ENCODE measurements at places on chromosomes 6 and 20.

- no peak for DNase-seq
These were observed 46.6 kb downstream of the DUSP22 start for GRCh38 chr6:338815-339262.

- DNase-seq, result no peak
These were observed 139.9 kb downstream of the MYB start for GRCh38 chr6:135320721-135321621.

- no peak for DNase-seq
These were observed 397 bp downstream of the WDR27 start for GRCh38 chr6:169701311-169701953.

DNA sequence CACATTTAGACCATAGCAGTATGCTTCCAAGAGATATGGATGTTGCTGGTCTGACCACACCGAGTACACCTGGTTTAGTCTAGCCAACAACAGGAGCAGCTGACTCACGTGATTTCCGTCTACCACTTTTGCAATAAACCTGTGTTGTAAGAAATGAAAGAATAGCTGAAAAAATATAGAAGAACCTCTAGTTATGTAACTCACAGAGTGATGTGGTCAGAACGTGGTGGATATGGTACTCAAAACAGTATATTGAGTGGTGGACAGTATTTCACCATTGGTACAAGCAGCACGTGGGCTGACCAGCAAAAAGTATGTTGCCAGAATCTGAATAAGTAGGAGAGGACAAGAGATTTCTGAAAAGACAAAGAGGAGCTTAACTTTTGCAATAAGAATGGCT lies 226.9 kb downstream of the TBC1D7 start:
- no peak for DNase-seq

GRCh38 chr6:37058084-37058586 lies 52.7 kb downstream of the FGD2 start:
- no peak for DNase-seq

- DNase-seq, result no peak
These were observed 125.7 kb upstream of the HDAC2 start for GRCh38 chr6:114096561-114097172.

DNA sequence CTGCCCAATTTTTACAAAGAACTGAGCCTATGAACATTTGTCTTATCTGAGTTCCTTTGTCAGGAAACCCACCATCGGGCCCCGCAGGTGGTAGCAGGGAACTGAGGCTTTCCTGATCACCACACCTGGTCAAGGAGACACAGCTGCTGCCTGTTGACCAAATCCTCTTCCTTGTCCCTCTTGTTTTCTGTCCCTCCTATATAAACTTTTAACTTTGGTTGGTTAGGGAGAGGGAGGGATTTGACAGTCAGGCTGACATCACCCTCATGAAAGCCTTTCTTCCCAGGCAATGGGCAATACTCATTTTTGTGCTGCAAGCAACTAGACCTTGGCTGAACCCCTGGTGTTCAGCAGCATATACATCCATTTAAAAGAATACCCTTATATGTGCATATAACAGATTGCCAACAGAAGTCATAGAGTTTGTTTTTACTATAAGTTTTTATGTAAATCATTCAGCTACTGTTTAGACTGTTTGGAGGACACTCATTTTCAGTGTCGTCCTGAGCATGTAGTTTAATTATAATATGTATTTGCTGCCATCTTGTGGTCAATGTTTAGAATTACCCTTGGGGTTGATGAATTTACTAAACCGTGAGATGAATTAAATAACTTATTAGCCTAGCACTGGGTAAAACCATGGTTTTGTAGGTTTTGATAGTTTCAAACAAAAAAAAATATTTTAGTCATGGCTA lies 17.0 kb downstream of the CRISP1 start:
- no peak for DNase-seq

DNA sequence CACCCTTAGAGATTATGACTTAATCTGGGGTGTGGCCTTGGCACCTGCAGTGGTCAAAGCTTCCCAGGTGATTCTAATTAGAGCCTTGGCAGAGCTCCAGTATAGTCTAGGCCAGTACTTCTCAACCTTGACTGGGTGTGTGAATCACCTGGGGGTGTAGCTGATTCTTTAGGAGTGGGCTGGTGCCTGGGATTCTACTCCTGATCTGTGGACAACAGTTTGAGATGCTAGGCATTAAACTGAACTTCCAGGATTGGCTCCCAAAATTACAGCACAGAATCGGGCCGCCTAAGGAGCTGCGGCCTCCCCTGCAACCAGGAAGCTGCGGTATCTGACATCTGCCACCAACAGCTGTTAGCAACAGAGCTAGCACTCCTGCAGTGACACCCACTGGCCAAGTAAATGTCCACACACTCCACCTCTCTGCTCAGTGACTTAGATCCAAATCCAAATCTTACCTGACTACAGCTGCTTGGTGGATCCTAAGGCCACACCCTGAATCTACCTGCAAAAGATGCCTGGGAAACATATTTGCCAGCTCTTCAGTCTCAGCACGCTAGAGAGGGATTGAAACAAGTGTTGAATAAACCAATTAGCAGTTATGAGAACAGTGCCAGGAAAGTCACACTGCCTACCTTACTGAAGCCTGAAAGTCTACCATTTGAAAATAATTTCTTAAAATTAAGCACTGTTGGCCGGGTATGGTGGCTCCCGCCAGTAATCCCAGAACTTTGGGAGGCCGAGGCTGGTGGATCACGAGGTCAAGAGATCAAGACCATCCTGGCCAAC lies 126.7 kb downstream of the UNC5CL start:
- DNase-seq, result no peak

GRCh38 chr6:152124429-152125074 lies 317.1 kb downstream of the ESR1 start:
- DNase-seq, result no peak

DNA sequence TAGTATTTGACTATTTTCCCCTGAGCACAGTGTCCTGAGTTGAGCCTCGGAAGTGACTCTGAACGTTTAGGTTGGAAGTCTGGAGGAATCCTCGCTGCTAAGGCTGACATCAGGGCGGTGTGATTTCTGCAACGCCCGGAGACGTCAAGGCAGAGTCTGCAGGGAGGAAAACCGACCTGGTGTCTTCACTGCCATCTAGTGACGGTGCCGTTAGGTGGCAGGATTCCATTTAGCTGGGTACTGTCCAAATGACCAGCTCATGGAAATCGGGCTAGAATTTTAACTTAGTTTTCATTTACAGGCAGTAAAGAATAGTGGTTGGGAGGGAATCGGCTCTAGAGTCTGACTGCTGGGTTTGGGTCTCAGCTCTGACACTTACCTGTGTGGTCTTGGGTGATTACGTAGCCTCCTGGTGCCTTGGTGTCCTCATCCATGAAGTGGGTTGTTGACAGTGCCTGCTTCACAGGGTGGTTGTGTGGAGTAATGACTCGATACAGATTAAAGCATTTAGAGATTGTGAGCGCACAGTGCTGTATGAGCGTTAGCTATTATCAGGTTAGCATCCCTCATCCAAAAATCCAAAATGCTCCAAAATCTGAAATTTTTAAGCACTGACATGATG lies 35.0 kb downstream of the FOXF2 start:
- no peak for DNase-seq

DNA sequence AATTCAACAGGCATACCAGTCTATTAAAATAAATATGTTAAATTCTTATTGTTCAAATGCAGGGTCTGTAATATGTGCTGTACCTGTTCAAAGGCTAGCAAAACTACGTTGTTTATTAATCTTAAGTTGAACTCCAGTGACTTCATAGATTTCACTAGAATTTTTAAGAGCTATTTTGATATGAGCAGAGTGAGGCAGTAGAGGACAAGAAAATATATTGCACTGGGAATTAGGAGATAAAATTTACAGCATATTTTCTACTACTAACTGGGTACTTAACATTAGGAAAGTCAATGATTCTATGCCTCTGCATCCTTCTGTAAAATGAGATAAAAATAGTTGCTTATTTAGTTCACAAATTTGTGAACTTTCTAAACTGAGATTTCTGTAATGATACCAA lies 162.2 kb upstream of the BMP5 start:
- DNase-seq, result no peak

DNA sequence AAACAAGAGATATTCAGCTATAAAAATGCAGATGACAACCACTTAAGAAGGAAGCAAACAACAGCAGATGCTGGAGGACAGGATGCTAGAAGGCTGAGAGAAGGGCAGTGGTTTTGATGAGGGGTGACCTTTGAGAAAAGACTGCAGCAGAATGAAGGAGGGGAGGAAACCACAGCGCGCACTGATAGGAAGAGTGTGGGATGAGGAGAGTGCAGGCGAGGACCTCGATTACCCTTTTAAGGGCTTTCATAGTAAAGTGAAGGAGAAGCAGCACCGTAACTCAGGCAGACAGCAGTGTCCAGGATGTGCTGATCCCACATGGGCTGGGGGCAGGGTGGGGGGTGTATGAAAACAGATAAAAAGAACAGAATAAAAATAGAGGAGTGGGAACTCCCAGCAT lies 19.2 kb downstream of the ZBTB2 start:
- no peak for DNase-seq

- no peak for DNase-seq
These were observed 77.7 kb upstream of the SUPT3H start for GRCh38 chr6:45455408-45455807.

Measured in suprapubic skin (tissue), 4 donors.